NCI-H748 treated with DMSO at 0.1 percent for 48 hours (cell line): ENCODE measurements at places on chromosomes 5 and 9.

DNA sequence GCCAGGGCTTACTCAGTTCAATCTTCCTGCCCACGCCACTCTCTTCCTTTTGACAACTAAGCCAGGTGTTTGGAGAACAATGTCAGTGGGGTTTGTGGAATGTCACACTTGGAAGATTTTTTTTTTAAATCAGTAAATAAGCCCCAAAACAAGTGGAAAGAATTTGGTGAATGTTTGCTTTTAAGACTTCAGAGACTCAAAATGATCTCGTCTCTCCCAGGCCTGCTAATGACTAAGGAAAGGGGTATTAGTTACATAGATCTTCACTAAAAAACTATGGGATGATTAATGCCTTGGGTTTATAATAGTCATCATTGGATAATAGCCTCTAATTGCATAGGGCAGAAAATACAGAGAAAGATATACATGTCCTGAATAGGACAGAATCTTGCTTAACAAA is 166.4 kb downstream of the DMRT2 start:
- no peak for DNase-seq

- no peak for DNase-seq
Observed at GRCh38 chr9:127449332-127449966, 1.8 kb downstream of the RPL12 start.

GRCh38 chr5:14281746-14282181 is 138.6 kb downstream of the TRIO start:
- DNase-seq, result no peak

- no peak for DNase-seq
Observed at GRCh38 chr5:159324102-159324755, 6.1 kb downstream of the IL12B start.

- no peak for DNase-seq
Observed at GRCh38 chr5:6755519-6755918, 42.3 kb downstream of the TENT4A start.

DNA sequence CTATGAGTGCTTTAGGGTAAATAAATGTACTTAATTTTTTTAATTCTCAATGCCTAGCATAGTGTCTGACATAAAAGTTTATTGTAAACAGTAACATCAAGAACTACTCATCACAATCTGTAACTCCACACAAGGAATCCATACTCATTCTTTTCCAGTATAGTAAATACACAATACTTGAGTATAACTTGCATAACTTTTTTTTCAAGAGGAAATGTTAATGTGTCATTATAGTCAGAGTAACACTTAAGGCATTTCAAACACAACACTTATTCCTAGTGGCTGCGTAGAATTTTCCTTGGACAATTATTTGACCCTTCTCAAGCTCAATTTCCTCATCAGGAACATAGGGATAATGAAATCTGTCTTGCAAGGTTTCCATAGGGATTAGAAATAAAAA is 584.3 kb downstream of the CAAP1 start:
- DNase-seq, result no peak

DNA sequence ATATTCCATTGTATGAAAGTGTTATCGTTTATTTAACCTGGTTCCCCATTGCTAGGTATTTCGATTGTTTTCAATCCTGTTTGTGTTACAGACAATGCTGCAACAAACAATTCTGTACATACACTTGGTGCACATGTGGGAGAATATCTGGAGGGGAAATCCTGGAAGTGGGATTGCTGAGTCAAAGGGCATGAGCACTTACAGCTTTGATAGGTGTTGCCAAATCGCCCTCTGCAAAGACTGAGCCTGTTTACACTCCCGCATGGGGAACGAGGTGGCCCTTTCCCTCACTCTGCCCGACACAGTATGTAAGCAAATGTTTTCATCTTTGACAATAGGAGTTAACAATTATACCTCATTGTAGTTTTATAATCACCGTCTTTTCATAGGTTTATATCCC is 66.2 kb downstream of the PDE6A start:
- peak; percentile 31 for DNase-seq

DNA sequence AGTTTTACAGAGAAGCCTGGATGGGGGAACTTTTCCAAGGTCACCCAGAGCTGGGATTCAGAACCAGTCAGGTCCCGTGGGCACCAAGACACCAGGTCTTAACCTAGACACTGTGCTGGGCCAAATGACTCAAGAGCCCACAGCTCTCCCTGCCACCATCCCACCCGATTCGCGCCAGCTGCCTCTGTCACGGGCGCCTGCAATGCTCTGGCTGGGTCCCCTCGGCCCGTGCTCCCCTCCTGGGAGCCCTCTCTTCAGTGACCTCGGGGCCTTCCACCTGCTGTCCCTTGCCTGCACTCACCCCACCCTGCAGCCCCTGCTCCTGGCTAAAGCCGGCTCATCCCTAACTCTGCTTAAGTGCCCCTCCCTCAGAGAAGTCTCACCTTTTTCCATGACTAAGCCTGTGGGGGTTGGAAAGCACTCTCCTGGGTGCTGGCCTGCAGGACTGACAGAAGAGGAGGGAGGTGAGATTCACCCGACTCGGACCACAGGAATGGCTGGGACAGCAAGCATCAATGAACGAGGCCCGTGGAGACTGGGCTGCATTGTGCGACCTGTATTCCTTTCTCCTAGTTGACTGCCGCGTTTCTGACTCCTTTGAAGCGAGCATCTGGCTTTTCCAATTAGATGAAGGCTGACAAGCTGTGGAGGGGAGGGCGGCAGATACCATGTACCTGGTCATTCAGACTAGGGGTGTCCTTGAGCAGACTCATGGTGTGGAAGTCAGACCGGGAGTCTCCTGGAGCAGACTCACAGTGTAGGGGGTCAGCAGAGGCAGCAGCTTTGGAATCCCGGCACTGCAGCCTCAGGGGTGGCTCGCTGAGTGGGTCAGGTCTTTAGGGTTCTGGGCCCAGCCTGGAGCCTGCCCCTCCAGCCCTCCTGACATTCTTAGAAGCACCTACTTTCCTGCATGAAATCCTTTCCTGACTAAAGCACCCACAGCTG is 5.8 kb upstream of the IL4 start:
- no peak for DNase-seq

GRCh38 chr5:92402956-92403702 is 1020.0 kb upstream of the ARRDC3 start:
- DNase-seq, result peak; percentile 89

DNA sequence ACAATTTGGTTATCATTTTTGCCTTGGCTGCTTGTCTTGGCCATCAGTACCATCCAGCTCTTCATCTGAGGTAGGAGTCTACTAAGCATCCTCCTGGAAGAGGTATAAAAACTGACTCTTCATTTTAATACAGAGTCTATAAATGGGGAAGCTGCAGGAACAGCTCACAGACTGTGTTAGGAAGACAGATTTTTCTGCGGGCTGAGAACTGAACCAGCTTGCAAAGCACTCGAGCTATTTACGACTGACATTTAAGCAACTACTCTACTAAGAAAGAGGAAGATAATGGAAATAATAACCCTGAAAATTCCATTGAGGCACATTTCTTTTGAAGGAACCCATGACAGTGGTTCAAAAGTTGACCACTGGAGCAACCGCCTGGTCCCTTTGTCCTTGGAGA is 314.5 kb upstream of the RFX3 start:
- no peak for DNase-seq

DNA sequence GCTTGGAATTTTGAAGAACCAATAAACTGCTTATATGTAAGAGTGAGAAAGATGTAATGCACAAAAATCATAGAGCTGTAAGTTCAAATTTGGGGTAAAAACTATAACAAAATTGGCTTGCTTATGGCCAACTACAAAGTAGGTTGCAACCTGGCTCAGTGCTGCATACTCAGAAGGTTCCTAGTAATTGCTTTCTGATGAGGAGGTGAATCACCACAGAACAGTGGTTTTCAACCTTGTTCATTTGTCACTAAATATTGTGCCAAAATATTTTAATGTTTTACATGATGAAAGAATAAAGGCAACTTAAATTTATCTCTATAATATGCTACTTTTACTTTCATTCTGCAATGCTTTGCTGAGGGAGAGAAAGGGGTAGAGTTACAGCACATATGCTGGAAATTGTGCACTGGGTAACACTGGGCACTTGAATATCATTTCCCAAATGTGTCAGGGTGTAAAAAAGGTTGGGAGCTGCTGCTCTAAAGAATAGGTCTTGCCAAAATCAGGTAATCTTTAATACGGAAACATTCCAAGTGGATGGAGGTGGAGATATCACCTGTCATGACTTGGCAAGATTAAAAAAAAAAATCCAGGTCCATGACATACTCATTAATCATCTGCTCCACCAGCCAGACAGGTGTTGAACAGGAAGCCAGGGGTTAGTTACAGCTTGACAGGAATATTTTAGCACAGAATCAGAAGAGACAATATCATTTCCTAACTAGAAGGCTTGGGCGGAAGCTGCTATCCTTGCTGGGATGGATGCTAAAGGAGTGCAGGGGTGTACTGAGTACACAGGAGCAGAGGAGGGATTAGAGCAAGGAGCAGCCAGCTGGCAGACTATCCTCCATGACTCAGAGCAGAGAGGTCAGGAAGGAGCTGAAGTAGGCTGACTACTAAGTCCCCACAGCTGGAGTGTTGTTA is 34.6 kb upstream of the CCL21 start:
- DNase-seq, result no peak

DNA sequence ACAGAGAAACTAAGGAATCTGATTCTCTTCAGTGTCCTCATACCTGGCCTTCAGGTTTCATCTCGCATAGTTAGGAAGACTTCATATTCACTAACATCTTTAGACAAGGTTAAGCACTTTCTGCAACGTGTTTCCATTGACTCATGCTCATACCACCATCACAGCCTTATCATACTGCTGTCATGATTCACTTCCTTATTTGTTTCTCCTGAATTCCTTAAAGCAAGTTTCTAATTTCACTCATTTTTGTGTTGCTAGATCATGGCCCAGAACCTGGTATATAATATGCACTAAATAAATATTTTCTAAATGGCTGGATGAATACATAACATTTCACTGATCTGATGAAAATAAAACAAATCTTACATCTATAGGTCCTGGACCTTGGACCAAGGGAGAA is 472.9 kb downstream of the PRELID2 start:
- DNase-seq, result no peak

GRCh38 chr5:171367424-171368370 is 20.0 kb upstream of the NPM1 start:
- DNase-seq, result no peak

- no peak for DNase-seq
Observed at GRCh38 chr5:151812757-151813309, 41.1 kb downstream of the G3BP1 start.
